NCI-H82 (cell line): ENCODE measurements at places on chromosomes 2 and 18.

DNA sequence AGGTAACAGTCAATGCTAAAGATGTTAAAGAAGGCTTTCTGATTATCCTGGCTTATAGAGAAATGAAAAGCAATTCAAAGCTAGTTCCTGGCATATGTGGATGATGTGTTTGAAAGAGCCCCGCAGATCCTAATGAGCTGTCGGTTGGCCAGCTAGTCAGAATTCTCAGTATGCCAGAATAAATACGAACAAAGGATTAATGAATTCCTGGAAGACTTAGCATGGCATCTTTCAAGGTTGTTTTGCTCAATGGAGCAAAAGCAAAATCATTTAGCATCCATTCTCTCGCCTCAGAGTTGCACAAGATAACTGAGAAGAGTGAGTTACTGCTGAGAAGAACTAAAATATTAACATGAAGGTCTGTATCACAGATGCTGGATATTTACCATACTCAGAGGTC lies 307.6 kb downstream of the RIT2 start:
- DNase-seq = no peak

DNA sequence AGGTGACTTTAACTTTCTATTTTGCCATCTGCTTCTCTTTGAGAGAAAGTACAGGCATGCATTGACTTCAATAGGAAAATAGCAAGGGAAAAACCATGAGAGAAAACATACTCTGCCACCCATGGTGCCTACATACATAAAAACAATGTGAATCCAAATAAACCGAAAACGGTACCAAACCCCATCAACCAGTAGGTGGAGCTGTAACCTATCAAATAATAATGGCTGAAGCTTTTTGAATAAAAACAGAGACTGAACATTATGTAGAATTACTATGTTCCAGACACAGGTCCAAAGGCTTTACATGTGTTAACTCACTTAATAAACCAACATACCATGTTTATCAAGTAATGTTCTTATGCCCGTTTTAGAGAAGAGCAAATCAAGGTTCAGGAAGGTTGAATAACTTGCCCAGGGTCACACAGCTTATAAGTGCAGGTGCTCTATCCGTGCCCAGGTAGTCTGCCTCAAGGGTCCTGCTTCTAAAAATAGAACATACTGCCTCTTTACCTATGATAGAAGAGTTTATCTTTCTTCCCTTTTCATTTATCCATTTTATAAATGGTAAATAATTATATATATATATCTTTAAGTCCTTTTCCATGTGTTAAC lies 293.9 kb upstream of the SYT4 start:
- peak; percentile 71 for DNase-seq

GRCh38 chr18:54805571-54806334 lies 22.5 kb upstream of the RAB27B start:
- no peak for DNase-seq

- no peak for DNase-seq
These were observed 128.1 kb downstream of the ANTXR1 start for GRCh38 chr2:69141061-69141460.

DNA sequence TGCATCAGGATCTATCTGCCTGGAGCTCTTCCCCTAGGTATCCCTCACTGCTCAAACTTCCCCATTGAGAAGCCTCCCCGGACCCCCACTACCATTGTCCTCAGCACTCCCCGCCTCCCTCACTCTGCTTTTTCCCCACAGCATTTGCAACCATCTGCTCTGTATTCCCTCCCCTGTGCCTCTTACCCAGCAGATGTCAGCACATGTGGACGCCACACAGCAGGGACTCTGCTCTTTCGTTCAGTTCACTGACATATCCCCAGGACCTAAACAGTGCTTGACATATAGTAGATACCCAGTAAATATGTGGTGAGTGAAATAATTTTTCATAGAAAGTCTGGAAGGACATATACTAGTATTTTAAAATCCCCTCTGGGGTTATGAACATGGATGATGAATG lies 101.1 kb downstream of the TMEM247 start:
- DNase-seq = peak; percentile 27

DNA sequence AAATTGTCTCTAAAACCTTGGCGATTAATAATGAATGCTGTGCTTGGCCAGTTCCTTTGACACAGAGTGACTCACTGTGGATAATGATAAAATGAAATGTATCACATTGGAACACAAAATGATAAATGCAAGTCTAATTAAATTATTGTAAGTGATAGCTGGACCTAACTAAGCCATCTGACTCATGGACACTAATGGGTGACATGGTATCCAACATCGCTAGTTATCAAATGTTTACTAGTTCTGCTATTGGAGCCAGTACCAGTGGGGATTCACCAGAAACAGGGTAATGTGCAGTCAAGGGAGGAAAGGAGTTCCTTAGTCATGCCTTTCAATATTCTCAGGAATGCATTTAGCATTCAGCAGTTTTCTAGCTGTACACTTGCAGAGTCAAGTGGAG lies 736.3 kb upstream of the ACVR2A start:
- DNase-seq = no peak

DNA sequence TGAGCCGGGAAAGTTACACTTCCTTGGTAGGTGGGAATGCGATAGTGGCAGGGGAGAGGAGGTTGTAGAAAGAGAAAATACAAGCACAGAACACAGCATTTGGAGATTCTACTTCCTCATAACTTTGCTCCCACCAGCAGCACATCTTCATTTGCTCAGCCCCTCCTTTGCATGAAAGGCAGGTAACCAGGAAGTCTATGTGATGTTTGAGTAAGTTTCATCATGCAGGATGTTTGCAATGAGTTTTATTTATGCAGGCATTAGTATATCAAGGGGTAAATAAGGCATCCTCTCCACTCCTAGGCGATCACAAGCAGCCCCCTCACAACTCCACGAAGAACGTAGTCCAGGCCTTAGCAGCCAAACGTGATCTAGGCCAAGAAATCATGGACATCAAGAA lies 5.0 kb downstream of the RNF152 start:
- DNase-seq = no peak

DNA sequence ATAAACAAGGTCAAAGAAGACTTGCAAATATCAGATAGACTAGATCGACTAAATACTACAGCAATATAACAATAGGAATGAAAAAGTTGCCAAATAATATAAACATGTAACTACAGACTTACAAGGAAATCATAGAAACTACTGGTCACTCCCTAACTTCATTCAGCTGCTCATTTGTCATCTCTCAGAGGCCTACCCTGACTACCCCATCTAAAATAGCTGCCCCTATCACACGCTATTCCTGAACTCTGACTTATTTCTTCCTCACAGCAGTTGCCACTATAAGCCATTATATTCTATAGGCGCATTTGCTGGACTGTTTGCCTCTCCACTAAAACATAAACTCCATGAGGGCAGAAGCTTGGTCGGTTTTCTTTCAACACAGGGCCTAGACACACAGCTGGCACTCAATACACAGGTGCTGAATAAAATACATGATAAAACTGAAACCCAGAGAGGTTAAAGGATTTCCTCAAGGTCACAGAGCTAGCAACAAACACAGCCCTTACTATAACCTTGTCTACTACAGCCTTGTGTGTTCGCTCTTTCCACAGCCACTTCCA lies 1.8 kb downstream of the STRN start:
- DNase-seq = no peak

DNA sequence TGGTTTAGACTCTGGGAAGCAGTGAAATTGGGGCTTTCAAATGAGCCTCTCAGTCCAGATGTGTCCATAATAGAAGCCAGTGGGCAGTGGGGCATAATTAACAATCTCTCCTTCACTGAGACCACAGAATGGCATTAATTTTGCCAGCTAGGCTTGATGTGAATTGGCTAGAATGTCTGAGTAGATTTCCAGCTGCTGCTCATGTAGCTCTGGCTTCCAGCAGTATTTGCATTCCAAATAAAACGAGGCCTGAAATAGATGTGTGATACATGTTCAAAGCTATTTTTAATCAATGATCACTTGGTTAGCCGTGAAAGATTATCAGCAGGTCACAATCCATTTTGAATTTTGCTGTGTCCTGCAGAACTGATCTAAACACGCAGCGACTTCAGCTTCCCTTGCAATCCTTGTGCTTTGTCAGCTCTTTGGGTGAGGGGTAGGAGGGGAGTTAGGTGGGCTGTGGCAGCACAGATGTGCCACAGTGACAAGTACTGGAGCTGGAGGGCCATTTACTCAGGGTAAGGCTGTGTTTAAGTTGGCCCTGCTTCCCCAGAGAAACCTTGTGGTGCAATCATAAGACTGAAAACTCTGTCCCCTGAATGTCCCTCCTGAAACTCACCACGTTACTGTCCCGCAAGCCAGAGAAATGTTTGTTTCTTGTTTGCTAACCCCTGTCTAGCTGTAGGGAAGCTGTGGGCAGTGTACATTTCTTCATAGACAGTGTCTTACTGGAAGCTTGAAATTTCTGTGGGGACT lies 56.9 kb upstream of the TMEM178A start:
- no peak for DNase-seq

DNA sequence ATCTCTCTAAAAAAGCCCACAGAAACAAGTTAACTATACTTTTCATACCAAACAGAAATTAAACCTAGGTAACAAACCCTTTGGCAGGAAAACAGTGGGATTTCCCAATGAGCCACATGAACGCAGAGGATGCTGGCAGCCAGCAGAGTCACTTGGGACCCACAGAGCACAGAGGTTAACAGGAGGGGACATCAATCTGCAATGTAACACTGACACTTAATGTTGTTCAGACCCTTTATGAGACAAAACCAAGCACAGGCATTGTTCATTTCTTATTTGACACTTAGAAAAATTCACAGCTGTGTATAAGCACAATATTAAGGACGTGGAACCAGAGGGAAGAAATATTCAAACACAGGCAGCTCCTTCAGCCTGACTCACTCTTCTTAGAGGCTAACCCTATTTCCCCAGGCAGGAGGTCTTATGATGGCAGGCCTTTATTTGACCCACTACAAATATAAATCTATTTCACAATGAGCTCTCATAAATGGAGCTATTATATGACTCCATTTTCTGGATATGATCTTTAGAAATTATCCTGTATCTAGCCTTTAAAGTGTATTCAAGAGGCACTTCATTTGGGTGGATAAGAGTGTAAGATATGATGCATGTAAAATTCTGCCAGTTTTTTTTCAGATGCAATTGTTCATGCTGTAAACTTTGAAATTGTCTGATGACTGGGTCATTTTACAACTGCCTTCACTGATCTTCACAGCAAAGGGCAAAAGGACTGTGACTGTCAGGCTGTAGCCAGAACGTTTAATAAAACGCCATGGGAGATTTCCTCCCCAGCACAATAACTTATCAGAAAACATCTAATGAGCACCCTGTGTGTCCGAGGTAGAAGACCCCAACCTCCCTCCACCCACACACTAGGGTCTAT lies 132.8 kb upstream of the SATB2 start:
- no peak for DNase-seq

- DNase-seq = no peak
These were observed 230.5 kb downstream of the ZNF407 start for GRCh38 chr18:74828200-74828599.

DNA sequence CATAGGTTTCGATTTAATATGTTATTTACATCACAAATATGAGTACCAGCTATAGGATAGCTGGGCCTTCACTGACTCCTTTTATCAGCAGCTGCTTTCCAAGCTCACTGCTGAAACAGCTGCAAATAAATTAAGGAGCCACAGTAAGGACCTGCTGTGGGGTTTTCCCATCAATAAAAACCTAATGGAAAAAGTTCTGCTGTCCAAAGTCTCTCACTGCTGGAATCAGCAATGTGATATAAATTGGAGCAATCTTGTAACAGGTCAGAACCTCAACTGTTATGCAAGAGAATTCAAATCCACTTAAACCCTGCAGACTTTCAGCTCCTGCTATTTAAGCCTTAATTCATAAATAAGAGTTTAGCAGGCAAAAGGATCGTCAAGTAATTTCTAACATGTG lies 61.3 kb downstream of the NEB start:
- no peak for DNase-seq

- no peak for DNase-seq
These were observed 304.1 kb upstream of the ERBB4 start for GRCh38 chr2:212842544-212843185.

GRCh38 chr2:51247252-51247805 lies 215.4 kb upstream of the NRXN1 start:
- peak; percentile 9 for DNase-seq

GRCh38 chr2:193793914-193794313 lies 1599.2 kb upstream of the TMEFF2 start:
- DNase-seq = no peak

DNA sequence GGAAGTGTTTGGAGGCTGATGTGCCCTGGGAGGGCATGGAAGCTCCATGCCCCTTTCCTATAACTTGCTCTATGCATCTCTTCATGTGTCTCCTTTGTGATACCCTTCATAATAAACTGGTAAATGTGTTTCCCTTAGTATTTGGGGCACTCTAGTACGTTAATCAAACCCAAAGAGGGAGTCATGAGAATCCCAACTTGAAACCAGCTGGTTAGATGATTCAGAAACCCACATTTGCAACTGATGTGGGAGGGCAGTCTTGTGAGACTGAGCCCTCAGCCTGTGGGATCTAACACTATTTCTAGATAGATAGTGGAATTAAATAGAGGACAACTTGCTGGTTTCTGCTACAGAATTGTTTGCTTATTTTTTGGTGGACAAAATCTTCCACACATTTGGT lies 20.3 kb downstream of the ANKRD30B start:
- no peak for DNase-seq

DNA sequence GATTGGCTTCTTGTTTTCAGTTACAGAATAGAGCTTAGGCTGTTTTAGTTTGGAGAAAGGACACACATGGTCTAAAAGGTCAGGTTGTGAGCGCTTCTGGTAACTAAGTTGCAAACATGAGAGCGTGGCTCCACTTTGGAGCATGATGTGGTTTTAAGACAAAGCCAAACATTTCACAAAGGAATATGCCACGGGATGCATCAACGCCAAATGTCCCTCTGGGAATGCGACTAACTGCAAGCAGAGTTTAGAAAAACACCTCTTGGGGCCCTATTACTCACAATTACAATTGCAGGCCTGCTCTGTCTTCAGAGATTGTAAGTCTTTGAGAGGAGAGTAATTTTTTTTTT lies 25.4 kb downstream of the MYO7B start:
- no peak for DNase-seq

DNA sequence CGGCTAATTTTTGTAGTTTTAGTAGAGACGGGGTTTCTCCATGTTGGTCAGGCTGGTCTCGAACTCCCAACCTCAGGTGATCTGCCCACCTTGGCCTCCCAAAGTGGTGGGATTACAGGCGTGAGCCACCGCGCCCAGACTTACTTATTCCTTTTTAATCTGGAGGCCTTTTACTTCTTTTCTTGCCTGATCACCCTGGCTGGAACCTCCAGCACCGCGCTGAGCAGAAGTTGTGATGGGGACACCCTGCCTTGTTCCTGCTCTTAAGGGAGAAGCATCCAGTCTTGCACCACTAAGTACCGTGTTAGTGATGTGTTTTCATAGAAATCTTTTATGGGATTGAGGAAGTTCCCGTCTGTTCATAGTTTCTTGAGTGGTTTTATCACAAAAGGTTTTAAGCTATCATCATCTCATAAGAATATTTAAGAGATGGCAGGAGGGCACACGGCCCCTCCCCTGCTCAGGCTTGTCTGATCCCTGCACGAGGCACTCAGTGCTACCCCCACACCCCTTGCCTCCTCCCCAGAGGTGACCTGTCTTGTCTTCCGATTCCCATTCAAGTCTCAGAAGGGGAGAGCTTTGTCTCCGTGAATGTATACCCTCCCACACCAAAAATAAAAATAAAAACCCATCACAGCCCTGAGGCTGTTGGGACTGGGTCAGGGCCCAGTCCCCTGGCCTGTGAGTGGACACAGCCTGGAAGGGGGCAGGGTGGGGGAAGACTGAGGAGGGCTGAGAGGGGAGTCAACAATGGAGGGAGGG lies 65.3 kb upstream of the SMAD7 start:
- no peak for DNase-seq

- DNase-seq = no peak
These were observed 435.9 kb downstream of the DCDC2C start for GRCh38 chr2:4139316-4139715.

GRCh38 chr2:213189001-213189899 lies 37.8 kb upstream of the IKZF2 start:
- DNase-seq = peak; percentile 74
